ENCODE measurements at places on chromosomes 12 and 14. TPM values are rescaled to one million over a fixed set of nuclear protein-coding genes. Genes with fewer than 3 reads are reported as not detected.

DNA sequence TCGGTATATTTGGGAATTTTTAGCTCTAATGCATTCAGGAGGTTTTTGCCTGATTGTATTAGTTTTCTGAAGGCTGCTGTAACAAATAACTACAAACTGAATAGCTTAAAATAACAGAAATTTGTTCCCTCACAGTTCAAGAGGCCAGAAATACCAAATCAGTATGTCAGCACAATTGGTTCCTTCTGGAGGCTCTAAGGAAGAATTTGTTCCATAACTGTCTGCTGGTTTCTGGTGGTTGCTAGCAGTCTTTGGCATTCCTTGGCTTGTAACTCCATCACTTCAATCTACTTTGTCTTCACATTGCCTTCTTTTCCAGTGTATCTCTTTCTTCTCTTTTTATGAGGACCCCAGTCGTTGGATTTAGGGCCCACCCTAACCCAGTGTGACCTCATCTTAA, 21.3 kb downstream of the TMTC3 start:
- H3K36me3 ChIP-seq: peaks cover 60% of the 10 kb centered on the region
- no peak for DNase-seq
- no peaks in the 10 kb centered on the region for H3K27me3 ChIP-seq
- no peak overlapping the region for H3K4me3 ChIP-seq
- H3K4me1 ChIP-seq: peaks cover 5% of the 10 kb centered on the region

- no peak for DNase-seq
- H3K4me1 ChIP-seq: peaks cover 10% of the 10 kb centered on the region
- no peak overlapping the region for H3K4me3 ChIP-seq
- no peak overlapping the region for H3K27ac ChIP-seq
- peaks cover 43% of the 10 kb centered on the region for H3K36me3 ChIP-seq
Measured at GRCh38 chr12:54273981-54274380, 5.9 kb downstream of the CBX5 start.

DNA sequence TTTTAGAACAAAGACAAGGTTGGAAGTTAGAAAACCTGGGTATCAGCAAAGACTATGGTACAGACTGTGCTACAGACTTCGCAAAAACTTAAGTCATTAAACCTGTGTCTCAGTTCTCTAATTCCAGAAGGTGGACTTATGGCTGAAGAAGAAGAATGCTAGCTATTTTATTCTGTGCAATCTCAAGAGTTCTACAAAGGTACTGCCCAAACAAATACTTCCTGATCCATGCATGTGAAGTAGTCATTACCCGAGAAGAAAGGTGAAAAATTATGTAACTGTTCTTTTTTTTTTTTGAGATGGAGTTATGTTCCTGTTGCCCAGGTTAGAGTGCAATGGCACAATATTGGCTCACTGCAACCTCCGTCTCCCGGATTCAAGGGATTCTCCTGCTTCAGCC, 45.5 kb upstream of the SLC2A3 start:
- DNase-seq: no peak
- no peak overlapping the region for H3K4me3 ChIP-seq
- no peaks in the 10 kb centered on the region for H3K36me3 ChIP-seq
- H3K4me1 ChIP-seq: peaks cover 5% of the 10 kb centered on the region
- no peak overlapping the region for H3K27ac ChIP-seq

GRCh38 chr12:20367583-20368113, 689 bp upstream of the PDE3A start:
- no peaks in the 10 kb centered on the region for H3K36me3 ChIP-seq
- no peak overlapping the region for H3K4me3 ChIP-seq
- H3K27me3 ChIP-seq: peaks cover 77% of the 10 kb centered on the region

- no peak overlapping the region for H3K27ac ChIP-seq
- no peaks in the 10 kb centered on the region for H3K27me3 ChIP-seq
- peak; percentile 19 for DNase-seq
- H3K4me3 ChIP-seq: no peak overlapping the region
- H3K4me1 ChIP-seq: peaks cover 9% of the 10 kb centered on the region
- peaks cover 5% of the 10 kb centered on the region for H3K36me3 ChIP-seq
Measured at GRCh38 chr12:93518725-93519124, 51.4 kb downstream of the MRPL42 start.

DNA sequence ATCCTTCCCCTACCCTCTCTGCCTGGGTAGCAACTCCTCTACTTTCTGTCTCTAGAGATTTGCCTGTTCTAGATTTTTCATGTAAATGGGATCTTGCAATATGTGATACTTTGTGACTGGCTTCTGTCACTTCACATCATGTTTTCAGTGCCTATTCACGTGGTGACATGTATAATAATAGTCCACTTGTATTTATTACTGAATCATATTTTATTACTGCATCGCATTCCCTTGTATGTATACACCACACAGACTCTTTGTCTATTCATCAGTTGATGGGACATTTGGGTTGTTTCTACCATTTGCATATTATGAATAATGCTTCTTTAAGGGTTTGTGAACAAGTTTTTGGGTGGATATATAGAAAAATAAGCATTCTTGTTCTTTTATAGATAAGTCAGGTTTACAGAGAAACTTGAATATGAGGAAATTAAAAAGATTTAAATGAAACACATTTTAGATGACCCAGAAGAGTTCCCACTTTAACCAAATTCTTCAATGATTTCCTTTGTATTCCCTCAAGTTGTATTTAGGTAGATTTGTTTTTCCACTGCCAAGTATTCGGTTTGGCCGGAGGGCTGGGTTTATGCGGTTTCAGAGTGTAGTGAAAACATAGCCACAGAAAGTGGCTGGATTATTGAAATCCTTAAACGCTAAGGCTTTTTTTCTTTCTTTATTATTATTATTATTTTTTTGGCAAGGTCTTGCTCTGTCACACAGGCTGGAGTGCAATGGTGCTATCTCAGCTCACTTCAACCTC, 178.7 kb upstream of the TMTC1 start:
- no peak overlapping the region for H3K4me3 ChIP-seq
- no peak overlapping the region for H3K27ac ChIP-seq
- DNase-seq: no peak
- H3K27me3 ChIP-seq: no peaks in the 10 kb centered on the region
- H3K4me1 ChIP-seq: no peaks in the 10 kb centered on the region

DNA sequence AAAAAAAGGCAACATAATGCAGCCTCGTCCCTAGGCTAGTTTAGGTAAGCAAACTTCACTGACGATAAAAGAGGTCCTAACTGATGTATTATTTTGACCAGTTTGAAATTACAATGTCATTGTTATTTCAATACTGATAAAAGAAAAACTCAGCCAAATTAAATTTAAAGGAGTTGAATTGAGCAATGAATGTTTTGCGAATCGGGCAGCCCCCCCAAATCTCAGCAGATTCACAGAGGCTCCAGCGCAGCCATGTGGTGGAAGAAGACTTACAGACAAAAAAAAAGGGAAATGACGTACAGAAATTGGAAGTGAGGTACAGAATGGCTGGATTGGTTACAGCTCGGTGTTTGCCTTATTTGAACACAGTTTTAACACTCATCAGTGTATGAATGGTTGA, 8.2 kb upstream of the LDHB start:
- H3K4me3 ChIP-seq: no peak overlapping the region
- no peaks in the 10 kb centered on the region for H3K4me1 ChIP-seq
- H3K27me3 ChIP-seq: no peaks in the 10 kb centered on the region
- no peak for DNase-seq
- H3K36me3 ChIP-seq: no peaks in the 10 kb centered on the region

- H3K4me1 ChIP-seq: peaks cover 19% of the 10 kb centered on the region
- H3K36me3 ChIP-seq: no peaks in the 10 kb centered on the region
- H3K27me3 ChIP-seq: no peaks in the 10 kb centered on the region
- no peak overlapping the region for H3K27ac ChIP-seq
Measured at GRCh38 chr12:72296389-72296788, 24.2 kb downstream of the TRHDE start.

- H3K27me3 ChIP-seq: peaks cover 68% of the 10 kb centered on the region
- H3K4me3 ChIP-seq: no peak overlapping the region
Measured at GRCh38 chr12:123889848-123890535, 82.6 kb downstream of the CCDC92 start.

DNA sequence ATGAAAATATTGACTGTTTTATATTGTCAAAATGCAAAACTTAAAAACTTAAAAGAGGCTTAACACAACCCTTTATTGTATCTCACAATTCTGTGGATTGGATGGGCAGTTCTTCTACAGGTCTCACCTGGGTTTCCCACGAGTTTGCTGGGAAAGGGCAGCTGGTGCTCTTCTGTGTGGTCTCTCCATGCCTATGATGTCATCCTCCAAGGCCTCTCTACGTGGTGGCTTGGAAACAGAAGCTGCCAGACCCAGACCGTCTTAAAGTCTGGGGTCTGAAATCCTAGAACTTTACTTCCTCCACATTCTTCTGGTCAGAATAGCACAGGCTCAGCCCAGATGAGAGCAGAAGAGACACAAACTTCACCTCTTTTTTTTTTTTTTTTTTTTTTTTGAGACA, 36.5 kb upstream of the KICS2 start:
- H3K4me3 ChIP-seq: no peak overlapping the region
- no peak for DNase-seq
- no peaks in the 10 kb centered on the region for H3K36me3 ChIP-seq
- no peaks in the 10 kb centered on the region for H3K27me3 ChIP-seq

DNA sequence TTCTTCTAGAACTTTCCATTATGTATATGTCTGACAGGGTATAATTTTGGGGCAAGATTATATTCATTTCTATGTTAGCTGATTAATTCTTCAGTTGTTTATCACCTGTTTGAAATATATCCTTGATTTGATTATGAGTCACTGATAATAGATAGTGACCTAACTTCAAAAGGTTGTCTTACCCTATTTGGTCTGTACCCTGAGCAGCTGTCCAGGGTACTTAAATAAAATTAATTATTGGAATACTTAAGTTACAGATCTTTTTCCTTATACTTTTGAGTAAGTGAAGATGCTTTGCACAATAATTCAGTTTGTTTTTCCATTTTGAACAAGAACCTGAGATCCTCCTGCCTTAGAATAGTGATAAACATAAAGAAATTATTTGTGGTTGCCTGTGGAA, 13.2 kb upstream of the NPAS3 start:
- H3K4me3 ChIP-seq: no peak overlapping the region
- no peak overlapping the region for H3K27ac ChIP-seq
- H3K27me3 ChIP-seq: peaks cover 10% of the 10 kb centered on the region
- H3K4me1 ChIP-seq: no peaks in the 10 kb centered on the region
- H3K36me3 ChIP-seq: no peaks in the 10 kb centered on the region

DNA sequence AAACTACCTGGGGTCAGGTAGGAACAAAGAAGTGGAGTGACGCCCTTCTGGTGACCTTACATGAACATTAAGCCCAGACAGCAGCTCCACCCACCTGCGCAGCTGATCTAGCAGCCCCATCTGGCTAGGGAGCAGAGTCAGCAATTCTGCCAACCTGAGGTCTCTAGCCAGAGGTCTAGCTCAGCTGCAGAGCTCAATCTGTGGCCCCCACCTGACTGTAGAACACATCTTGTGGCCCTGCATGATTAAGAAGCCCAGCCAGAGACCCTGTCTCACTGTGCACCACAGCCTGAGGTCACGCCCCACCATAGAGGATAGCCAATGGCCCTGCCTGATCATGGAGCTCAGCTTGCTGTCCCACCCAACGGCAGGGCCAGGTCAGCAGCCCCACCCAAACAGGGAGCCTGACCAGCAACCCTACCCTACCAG, 50.6 kb upstream of the HIGD1C start:
- DNase-seq: no peak
- no peak overlapping the region for H3K27ac ChIP-seq
- H3K36me3 ChIP-seq: no peaks in the 10 kb centered on the region
- no peaks in the 10 kb centered on the region for H3K27me3 ChIP-seq

- no peaks in the 10 kb centered on the region for H3K4me1 ChIP-seq
- peaks cover 20% of the 10 kb centered on the region for H3K27me3 ChIP-seq
- no peak overlapping the region for H3K4me3 ChIP-seq
- DNase-seq: no peak
- H3K27ac ChIP-seq: no peak overlapping the region
- H3K36me3 ChIP-seq: no peaks in the 10 kb centered on the region
Measured at GRCh38 chr12:118446247-118446646, 69.9 kb downstream of the SUDS3 start.

- H3K4me3 ChIP-seq: no peak overlapping the region
- no peak overlapping the region for H3K27ac ChIP-seq
- peaks cover 23% of the 10 kb centered on the region for H3K27me3 ChIP-seq
- no peaks in the 10 kb centered on the region for H3K4me1 ChIP-seq
Measured at GRCh38 chr14:93977171-93977570, 801 bp upstream of the ASB2 start.

- no peak overlapping the region for H3K27ac ChIP-seq
- no peaks in the 10 kb centered on the region for H3K27me3 ChIP-seq
- H3K4me1 ChIP-seq: peaks cover 23% of the 10 kb centered on the region
- H3K36me3 ChIP-seq: no peaks in the 10 kb centered on the region
Measured at GRCh38 chr12:46669720-46670119, 156.1 kb downstream of the SLC38A4 start.

DNA sequence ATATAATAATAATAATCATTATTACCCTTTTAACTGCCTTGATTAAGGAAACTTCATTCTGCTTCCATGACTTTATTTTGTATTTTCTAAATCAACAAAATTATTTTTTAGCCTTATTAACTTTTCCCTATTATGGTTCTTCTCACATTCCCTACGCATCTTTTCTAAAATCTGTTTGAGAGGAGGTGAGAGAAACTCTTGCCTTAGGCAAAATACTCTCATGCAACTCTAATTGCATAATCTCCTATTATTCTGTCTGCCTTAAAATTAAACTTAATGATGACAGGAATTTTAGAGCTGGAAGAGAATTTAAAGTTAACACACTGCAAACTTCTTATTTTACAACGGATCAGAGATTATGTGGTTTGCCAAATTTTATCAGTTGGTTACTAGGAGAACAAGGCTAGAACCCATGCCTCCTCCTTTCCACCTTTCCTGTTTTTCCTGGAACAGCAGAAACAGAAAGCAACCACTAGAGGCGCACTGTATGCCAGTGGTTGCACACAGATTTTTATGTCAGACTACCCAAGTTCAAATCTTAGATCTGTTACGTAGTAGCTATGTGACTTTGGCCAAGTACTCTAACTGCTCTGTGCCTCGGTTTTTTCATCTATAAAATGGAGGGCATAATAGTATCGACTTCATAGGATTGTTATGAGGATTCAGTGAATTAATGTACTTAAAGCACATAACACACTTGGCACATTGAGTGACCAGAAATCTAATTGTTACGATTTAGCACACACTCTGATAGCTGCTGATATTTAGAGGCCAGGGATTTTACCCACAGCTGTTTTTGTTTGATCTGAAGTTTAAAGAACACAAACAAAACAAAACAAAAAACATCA, 4.3 kb upstream of the BRMS1L start:
- H3K4me3 ChIP-seq: no peak overlapping the region
- peaks cover 22% of the 10 kb centered on the region for H3K4me1 ChIP-seq
- no peaks in the 10 kb centered on the region for H3K27me3 ChIP-seq
- no peak overlapping the region for H3K27ac ChIP-seq
- no peaks in the 10 kb centered on the region for H3K36me3 ChIP-seq
- peak; percentile 59 for DNase-seq

GRCh38 chr14:33958605-33959226, 7.8 kb upstream of the EGLN3 start:
- no peaks in the 10 kb centered on the region for H3K36me3 ChIP-seq
- no peaks in the 10 kb centered on the region for H3K27me3 ChIP-seq
- no peak overlapping the region for H3K4me3 ChIP-seq
- H3K27ac ChIP-seq: no peak overlapping the region
- no peak for DNase-seq

The FOXN4 gene
- not detected for total RNA-seq

The SMCO2 gene
- 0.37 TPM for total RNA-seq

The INHBC gene
- total RNA-seq: not detected

The NANOG gene
- not detected for total RNA-seq

The KCNK13 gene
- not detected for total RNA-seq

The THAP2 gene
- 12.6 TPM for total RNA-seq
